Lung (tissue), 17 donors: ENCODE measurements at places on chromosomes 12 and 14. TPM values are rescaled to one million over a fixed set of nuclear protein-coding genes. Genes with fewer than 3 reads are reported as not detected.

GRCh38 chr12:90449611-90450010, 505.4 kb downstream of the CCER1 start:
- no peak for DNase-seq

Gene PRORP
- 29.5 TPM for total RNA-seq

Gene GPRC5D
- total RNA-seq = not detected

- DNase-seq = no peak
Observed at GRCh38 chr12:19801941-19802340, 362.6 kb downstream of the AEBP2 start.

Gene MAPK1IP1L
- total RNA-seq = 36.9 TPM

Gene KRT83
- not detected for total RNA-seq

DNA sequence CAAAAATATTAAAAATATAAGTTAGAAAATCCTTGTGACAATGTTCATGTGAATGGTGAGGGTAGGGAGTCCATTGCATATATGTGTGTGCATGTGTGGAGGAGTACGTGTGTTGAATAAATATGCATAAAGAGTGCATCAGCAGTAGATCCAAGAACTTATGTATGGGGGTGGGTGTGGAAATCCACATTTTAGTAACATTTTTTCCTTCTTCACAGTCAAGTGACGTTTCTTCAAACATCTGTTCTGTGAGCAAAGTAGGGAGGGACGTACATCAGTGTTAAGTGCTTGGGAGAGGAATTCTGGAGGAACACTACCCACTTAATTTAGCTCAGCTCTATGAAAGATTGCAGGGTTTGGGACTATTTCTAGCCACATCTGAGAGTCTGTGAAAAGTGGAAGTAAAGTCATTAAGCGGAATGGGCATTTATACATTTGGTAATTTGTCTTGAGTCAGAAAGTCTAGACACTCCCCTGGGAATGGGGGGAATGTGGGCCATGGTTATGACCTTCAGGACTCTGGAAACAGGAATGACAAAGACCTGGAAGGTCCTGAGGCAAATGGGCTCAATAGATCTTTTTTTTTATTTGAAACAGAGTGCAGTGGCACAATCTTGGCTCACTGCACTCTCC, 156.4 kb upstream of the PLXNC1 start:
- DNase-seq = no peak

GRCh38 chr14:69863083-69863482, 16.1 kb upstream of the SMOC1 start:
- DNase-seq = no peak

Gene TDRD9
- total RNA-seq = 8.2 TPM

GRCh38 chr14:79551523-79551922, 659.8 kb downstream of the DIO2 start:
- DNase-seq = no peak

Gene PLEKHH1
- total RNA-seq = 9.3 TPM

Gene CRIP2
- total RNA-seq = 267 TPM

DNA sequence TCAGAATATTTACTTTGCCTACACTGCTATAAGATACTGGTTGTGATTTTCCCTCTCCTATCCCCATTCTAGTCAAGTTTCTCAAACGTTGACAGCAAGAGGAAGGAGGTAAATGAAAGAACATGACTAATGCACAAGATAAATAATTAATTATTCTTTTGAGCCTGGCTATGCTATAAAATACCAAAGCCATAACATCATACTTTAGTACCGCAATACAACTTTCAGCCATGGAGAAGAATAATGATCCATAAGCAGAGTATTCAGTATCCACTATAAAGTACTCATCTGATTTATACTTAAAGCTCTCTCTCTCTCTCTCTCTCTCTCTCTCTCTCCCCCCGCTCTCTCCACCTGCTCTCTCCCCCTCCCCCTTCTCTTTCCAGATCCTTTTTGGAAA, 41.3 kb downstream of the TDG start:
- DNase-seq = no peak

- no peak for DNase-seq
Observed at GRCh38 chr14:104939666-104940410, 15.2 kb downstream of the PLD4 start.

DNA sequence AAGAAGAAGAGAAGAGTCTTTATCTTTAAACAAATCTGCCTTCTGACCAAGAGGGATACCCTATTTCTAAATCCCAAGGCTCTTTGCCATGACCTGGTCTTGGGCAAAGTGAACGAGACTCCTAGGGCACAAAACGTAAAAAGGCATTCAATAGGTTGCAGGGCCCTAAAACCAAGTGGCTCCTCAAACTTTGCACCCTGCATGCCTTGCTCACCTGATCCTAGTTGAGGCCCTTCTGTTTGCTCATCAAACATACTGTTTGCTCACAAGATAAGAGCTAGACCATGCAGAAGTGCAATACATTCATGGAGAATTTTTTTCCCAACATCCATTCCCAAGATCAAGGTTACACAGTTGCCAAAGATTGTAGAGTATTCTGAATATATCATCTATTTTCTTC, 7.9 kb upstream of the PRH1 start:
- DNase-seq = no peak

- DNase-seq = no peak
Observed at GRCh38 chr14:80664576-80664975, 277.0 kb downstream of the CEP128 start.

- DNase-seq = no peak
Observed at GRCh38 chr12:6469609-6470374, 685 bp downstream of the VAMP1 start.

Gene REM2
- total RNA-seq = 0.92 TPM

DNA sequence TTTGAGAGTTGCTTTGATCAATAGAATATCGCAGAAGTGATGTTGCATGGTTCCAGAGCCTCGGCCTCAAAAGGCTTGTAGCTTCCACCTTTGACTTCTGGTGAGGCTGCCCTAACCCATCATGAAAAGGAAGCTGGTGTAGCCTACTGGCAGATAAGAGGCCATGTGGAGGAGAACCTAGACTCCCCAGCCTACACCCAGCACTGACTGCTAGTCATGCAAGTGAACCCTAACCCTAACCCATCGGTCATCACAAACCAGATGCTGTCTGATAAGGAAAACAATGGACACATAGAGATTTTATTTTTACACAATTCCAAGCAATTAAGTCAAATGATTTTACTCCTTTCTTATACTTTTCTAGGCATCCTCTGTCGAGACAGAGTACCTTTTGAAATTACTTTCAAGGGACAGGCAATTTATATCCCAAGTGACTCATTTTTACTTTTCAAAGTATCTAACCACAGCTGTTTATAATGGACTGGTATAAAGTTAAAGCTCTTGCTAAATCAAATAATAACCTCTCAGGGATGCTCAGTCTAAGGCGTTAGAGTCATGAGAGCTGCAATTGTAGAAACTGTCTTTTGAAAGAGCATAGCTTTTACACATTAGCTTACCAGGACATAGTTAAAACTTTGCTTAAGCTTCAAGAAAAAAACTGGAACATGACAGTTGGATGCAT, 17.6 kb downstream of the PTPRB start:
- no peak for DNase-seq

DNA sequence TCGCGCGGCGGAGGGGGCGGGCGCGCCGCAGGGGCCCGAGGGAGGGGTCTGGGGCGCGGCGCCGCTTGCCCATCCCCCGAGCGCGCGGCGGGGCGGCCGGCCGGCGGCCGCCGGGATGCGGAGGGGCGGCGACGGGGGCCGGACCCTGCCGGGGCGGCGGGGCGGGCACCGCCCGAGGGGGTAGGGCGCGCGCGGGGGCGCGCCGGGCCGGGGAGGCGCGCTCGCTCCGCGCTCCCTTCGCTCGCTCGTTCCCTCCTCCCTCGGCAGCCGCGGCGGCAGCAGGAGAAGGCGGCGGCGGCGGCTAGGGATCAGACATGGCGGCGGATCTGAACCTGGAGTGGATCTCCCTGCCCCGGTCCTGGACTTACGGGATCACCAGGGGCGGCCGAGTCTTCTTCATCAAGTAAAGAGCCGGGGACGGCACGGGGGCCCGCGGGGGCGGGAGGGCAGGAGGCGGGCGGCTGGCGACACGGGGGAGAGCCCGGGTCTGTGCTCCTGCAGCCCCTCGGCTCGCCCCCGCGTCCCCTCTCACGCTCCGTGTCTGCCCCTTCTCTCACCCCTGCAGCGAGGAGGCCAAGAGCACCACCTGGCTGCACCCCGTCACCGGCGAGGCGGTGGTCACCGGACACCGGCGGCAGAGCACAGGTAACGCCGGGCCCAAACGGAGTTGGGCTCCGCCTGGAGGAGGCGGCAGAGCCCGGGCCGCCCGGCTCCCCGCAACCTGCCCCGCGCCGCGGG, at the start of gene PLEKHA5:
TSS of gene PLEKHA5 (plus strand) at position 248 of the 738 bp plus-strand sequence. CDS start at position 315, 67 bp downstream.
- DNase-seq = peak; percentile 91

DNA sequence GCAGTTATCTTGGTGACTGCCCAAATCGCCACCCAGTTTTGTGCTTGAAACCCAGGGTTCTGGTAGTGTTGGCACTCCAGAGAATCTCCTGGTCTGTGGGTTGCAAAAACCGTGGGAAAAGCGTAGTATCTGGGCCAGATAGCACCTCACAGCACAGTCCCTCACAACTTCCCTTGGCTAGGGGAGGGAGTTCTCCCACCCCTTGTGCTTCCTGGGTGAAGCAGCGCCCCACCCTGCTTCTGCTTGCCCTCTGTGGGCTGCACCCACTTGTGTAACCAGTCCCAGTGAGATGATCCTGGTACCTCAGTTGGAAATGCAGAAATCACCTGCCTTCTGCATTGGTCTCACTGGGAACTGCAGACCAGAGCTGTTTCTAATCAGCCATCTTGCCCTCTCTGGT, 16.4 kb downstream of the CLEC2D start:
- DNase-seq = no peak

DNA sequence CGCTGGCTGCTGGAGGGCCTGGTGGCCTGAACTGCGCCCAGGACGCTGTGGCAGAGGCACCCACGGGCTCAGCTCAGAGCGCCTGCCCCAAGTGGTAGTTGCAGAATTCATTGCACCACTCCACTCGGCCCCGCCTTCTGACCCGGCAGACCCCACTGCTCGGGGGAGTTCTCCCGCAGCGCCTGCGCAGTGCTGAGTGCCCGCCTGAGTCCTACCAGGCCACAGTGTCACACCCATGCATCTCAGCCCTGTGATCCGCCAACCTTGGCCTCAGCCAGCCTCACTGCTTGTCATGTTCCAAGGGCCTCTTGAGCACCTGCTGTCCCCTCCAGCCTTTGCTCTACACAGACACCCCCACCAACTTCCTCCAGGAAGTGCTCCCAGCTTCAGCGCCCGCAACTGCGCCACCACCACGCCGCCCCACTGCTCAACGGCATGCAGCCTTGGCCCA, 12.2 kb downstream of the DEGS2 start:
- DNase-seq = no peak

DNA sequence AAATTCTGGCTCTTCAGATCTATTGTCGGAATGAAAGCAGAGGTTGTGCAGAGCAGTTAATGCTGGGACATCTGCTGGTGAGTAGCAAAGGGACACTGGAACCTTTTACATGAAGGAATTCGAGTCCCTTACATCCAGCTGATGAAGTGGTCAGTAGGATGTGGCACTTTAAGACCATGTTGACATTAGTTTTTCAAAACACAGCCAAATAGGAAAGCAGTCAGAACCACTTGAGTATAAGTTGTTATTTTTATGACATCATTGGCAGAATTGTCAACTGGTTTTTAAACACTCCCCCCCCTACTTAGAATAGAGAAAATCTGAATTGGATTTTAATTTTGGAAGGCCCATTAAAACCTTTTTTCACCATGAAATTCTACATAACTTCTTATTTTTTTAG, 46.8 kb upstream of the AMN start:
- DNase-seq = peak; percentile 17

GRCh38 chr12:46298261-46298660, 29.4 kb upstream of the SLC38A1 start:
- no peak for DNase-seq

DNA sequence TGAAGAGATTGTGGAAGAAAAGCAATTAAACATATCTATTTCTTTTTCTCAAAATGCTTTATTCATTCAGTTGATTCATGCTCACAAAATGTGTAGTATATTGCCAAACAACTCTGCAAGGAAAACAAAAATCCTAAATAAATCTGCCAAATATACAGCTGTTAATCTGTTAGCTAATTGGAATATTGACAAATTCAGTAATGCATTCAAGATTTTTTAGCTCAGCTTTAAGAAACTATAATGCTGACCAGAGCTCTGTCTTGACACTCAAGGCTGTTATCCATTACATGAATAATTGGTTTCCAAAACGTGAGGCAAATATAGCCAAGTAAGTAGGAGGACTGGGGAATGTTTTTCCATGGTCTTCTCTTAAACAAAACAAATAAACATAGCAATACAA, 146.8 kb downstream of the TMTC2 start:
- peak; percentile 38 for DNase-seq

Gene KRT82
- total RNA-seq = not detected
